ENCODE measurements at places on chromosomes 2 and 18. TPM values are rescaled to one million over a fixed set of nuclear protein-coding genes. Genes with fewer than 3 reads are reported as not detected.

- peak; percentile 91 for DNase-seq
These were observed 367.4 kb downstream of the NCKAP5 start for GRCh38 chr2:133200684-133201421.

- DNase-seq = no peak
These were observed 203.4 kb downstream of the TGIF1 start for GRCh38 chr18:3653263-3653850.

GRCh38 chr2:215835657-215836056 is 177.7 kb downstream of the MREG start:
- no peak for DNase-seq

- no peak for DNase-seq
These were observed 196.6 kb upstream of the SALL3 start for GRCh38 chr18:78782951-78783563.

DNA sequence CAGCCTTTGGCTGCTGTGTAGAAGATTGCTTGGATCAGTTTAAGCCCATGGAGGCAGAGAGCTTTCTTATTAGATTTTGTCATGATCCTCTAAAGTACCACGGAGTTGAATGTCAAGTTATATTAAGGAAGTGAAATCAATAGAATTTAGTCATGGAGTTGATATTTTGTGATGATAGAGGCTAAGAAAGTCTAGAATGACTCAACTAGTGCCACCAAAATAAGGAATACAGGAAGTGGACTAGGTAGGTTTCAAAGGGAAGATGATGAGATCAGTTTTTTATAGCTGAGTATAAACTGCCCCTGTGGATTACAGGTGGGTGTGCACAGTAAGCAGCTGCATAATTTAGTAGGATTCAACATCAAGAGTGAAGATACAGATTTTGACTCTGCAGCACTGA is 25.2 kb downstream of the FBXO36 start:
- DNase-seq = no peak

- no peak for DNase-seq
These were observed 73.8 kb upstream of the TXNDC2 start for GRCh38 chr18:9811978-9812377.

GRCh38 chr18:45670281-45670962 is 53.6 kb upstream of the SLC14A1 start:
- peak; percentile 62 for DNase-seq

DNA sequence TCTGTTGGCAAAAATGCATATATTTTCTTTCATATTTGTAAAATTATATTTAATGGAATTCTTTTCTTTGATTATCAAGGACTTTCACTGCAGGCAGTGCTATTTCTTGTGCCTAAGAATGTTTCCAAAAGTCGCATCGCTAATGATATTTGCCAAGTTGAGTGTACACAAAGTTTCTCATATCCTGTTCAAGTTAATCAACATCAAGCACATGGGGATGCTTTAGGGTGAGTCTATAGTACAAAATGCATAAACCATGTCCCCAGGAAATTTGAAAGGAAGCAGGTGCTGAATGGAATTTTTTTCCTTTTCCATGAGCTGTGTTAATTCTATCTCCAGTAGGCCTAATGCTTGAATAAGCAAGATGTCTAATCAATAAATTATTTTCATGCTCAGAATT is 129.7 kb downstream of the GALNT1 start:
- no peak for DNase-seq

DNA sequence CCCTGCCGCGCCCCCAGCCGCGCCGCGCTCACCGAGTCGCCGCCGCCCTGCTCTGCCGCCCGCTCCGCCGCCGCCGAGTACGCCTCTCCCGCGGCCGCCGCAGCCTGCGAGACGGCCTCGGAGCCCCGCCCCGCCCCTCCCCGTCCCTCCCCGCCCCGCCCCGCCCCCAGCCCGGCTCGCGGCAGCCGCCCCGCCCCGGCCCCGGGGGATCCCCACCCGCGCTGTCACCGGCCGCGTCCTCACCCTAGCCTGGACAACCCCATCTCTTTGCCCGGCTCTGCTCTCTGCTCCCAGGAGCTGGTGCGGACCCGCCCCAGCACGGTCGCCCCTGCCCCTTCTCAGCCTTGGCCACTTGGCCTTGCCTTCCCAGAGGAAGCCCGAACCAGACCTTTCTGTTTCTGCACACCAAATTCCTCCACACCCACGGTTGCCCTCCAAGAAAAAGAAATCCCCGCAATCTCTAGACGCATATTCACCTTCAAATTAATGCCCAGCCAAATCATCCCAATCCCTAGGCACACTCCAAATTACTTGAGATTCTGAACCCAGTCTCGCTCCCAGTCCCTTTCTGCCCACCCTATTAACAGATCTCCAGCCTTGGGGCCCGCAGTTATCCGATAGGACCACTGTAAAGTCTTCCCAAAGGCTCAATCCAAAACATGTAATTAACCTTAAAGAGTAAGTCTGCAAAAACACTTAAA is at the start of gene CYRIA:
TSS of gene CYRIA (minus strand) at position 87 of the 701 bp plus-strand sequence. CDS start 77,715 bp downstream, outside the sequence.
- DNase-seq = no peak

GRCh38 chr18:37900326-37900725 is 334.7 kb upstream of the CELF4 start:
- no peak for DNase-seq

GRCh38 chr2:6159606-6160005 is 467.4 kb downstream of the SOX11 start:
- DNase-seq = no peak

- DNase-seq = no peak
These were observed 48.1 kb upstream of the SLC35G4 start for GRCh38 chr18:11561293-11561692.

- DNase-seq = no peak
These were observed 323.2 kb upstream of the SLC39A10 start for GRCh38 chr2:195333869-195334268.

- no peak for DNase-seq
These were observed 98.1 kb downstream of the PARD3B start for GRCh38 chr2:204643326-204643725.

- DNase-seq = no peak
These were observed 357.1 kb downstream of the NRXN1 start for GRCh38 chr2:50674876-50675275.

GRCh38 chr2:100376836-100377235 is 40.6 kb downstream of the CHST10 start:
- no peak for DNase-seq

DNA sequence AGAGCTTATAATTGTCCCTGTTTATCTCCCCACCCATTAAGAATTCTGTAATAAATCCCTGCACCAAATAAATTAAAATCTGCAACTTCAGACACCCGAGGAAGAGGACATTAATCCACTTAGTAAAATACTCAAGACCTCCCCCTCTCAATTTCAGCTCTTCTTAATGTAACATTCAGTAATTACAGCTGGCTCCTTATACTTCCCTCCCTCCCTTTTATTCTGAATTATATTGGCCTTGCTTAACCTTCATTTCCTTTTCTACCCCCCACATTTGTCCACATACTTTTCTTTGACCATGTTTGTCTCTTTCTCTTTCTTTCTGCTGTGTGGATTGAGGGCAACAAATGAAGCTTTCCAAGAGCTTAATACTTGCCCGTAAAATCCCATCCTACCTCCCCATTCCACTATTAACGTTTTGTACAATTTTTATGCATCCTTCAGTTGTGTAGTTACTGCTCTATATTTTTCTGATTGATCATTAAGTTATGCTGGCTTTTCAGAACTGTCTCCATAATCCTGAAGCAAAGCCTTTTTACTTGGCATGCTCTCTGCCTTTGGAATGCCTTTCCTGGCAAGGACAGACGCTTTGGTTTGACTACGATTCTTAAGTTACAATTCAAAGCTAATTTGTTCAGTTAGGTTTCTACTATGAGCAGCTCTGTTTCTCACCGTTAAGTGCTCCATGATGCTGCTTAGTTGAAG is 580.1 kb downstream of the ZEB2 start:
- DNase-seq = peak; percentile 25

DNA sequence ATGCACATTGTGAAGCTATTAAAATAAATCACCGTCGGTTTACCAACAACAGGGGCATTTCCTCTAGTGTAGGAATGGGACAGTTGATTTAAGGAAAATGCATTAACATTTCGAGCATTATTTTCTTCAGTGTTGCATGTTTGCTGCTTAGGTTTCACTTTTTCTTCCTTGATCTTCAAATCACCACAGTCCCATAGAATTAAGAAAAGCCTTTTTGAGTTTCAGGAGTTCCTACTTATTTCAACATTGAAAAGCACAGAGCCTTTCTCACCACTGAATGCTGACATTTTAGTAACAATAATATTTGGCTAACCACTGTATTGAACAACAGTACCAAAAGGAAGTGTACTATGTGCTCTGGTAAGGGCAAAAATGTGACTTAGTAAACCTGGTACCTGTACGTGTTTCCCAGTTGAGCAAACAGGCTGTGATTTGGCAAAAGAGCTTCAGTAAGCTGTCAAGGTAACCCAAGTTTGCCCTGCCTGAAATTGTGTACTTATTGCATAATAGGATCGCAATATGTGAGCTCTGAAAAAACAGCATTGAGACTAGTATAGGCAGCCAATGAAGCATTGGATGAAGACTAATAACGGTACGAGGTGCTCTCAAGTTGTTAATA is 2.2 kb downstream of the LRRTM4 start:
- no peak for DNase-seq

IL1RL1 gene
- not detected for total RNA-seq

CYP26B1 gene
- total RNA-seq = 0.27 TPM

CPLX4 gene
- not detected for total RNA-seq

HJURP gene
- 32.0 TPM for total RNA-seq

CCDC85A gene
- total RNA-seq = 23.5 TPM

GALNT5 gene
- 46.3 TPM for total RNA-seq

ASPRV1 gene
- 0.15 TPM for total RNA-seq

PDCD1 gene
- total RNA-seq = not detected

HEATR5B gene
- 14.3 TPM for total RNA-seq

KCNJ3 gene
- total RNA-seq = not detected
